Vagina (tissue), 2 donors: ENCODE measurements at places on chromosomes 5 and 9. TPM values are rescaled to one million over a fixed set of nuclear protein-coding genes. Genes with fewer than 3 reads are reported as not detected.

DNA sequence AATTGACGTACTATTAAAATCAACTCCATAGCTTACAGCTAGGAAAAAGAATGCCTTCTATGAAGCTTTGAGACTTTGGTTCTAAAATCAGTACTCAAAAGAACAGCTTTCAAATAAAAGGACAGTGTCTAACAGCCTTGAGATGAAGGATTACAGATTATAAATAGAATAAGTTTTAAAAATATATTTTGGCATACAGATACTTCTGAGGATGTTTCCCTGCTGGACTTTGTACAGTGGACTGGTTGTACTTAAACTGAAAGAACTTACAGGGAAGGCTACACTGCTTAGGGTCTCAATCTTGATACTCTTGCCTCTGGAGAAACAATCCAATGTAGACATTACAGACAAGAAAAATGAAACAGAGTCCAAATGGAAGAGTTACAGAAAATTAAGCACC is 452.7 kb downstream of the CETN3 start:
- DNase-seq, result no peak

DNA sequence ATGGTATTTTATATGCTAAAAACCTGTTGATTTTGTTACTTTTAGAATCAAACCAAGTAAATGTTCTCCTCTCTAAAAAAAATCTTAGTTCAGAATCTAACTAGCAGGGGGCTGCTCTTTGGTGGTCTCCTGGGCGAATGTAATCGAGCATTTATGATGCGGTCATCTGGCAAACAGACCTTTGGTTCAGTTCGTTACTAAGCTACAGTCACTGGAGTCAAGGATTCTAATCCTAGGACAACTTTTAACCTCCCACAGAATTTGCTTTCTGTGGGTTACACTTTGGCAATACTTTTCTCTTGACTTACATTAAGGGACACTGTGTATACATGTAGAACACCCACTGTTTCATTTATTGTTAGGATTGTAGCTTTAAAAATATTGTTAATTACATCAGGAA is 26.3 kb upstream of the FREM1 start:
- DNase-seq, result no peak

Gene PCDHGA10
- total RNA-seq, result 10.6 TPM

DNA sequence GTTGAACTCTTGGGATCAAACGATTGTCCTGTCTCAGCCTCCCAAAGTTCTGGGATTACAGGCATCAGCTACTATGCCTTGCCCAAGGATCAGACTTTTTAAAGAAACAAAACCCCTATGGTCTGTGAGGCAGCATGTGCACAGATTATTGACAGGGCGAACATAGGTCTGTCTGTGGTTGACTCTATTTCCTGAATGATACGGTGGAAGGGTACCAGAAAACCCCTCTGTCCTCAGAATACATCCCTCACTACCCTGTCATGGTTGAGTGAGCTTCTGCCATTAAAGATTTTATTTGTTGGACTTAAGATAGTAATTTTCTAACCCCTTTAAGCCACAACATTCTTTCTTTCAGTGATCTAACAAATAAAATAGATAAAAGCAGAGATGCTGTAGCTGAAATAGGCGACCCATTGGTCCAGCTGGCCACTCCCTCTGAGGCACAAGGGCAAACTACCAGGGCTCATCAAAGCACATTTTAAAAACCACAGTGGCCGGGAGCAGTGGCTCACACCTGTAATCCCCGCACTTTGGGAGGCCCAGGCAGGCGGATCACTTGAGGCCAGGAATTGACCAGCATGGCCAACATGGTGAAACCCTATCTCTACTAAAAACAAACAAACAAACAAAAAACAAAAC is 84.9 kb upstream of the ANKRD55 start:
- no peak for DNase-seq

Gene OSMR
- total RNA-seq, result 69.0 TPM

Gene SPATA31A3
- not detected for total RNA-seq

DNA sequence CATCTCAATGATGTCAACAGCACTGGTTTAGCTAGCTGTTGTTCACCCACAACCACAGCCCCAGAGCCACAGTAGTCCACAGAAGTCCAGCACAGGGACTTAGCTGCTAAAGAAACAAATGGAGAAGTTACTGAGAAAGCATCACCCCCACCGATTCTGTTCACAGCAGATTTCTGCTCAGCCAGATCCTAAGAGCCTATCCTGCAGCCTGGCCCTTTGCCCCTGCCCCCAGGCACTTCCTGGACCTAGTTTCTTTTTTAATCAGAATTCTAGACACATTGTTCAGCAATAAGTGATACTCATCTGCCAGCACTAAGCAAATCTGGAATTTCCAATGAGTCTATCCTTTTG is 7.4 kb downstream of the B4GALT1 start:
- peak; percentile 88 for DNase-seq

- no peak for DNase-seq
Measured at GRCh38 chr5:60487476-60487875, 212.5 kb downstream of the DEPDC1B start.

Gene KIF4B
- total RNA-seq, result not detected

Gene ADAMTS2
- total RNA-seq, result 17.4 TPM

- no peak for DNase-seq
Measured at GRCh38 chr5:31193116-31193515, 370 bp upstream of the CDH6 start.

DNA sequence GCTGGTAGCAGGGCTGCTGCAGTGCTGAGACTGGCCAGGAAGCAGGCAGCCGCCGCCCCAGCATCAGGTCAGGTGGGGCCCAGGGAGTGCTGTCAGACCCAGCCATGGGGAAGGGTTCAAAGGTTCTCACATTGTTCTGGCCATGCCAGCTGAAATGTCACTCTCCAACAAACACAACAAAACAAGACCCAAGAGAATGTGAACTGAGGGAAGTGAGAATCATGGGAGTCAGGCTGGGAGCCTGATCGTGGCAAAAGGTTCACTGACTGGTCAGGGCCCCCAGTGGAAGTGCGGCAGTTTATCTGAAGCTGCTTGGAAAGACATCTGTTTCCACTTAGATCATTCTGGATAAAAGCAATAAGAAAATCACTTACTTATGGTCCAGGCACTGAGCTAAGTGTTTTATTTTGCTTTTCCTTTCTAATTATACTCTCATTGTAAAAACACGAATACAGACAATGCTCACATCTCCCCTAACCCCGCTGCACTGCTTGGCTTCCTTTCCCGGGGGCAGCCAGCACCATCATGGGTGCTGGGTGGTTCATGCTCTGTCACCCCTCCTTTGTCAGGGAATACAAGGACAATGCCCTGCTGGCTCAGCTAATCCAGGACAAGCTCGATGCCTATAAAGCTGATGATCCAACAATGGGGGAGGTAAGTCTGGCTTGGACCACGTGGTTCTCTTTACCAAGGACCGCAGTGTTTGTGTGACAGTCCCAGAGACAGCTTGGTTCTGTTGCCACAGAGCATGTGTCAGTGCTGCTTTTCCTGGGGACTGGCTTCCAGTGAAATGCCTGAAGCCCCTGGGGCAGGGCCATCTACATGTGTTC is 41.9 kb upstream of the CFAP157 start:
- no peak for DNase-seq

DNA sequence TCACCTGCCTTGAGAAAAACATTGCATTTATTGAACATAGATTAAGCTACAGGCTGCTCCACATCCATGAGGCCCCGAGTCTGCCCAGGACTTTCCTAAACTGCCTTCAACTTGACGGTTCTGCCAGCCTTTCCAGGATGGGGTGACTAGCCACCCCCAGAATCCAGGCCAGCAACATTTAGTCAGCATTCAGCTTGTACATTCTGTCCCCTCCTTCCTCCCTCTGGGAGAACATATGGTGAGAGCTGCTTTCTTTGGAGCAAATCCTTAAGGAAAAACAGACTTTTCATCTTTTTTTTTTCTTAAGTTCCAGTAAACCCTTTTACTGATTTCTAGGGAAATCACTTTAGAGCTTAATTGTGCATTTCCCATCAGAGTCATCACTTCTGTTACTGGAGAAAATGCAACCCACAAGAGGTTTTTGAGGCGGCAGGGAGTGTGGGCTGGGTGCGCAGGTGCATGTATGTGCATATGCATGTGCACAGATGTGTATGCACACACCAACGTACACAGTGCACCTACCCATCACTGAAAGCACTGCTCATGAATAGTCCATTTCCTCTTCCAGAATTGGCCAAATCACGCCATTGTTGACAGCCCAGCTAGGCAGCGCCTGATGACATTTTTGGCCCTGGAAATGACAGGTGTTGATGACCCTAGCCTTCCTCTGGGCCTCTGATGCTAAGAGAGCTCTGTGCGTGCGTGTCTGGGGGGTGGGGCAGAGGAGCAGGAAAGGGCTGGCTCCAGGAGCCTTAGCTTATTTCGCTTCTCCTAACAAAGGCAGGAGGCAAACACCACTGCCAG is 145.6 kb downstream of the HSD17B3 start:
- DNase-seq, result no peak

GRCh38 chr9:111799506-111799905 is 4.8 kb upstream of the SHOC1 start:
- DNase-seq, result no peak

Gene GARIN3
- total RNA-seq, result not detected

DNA sequence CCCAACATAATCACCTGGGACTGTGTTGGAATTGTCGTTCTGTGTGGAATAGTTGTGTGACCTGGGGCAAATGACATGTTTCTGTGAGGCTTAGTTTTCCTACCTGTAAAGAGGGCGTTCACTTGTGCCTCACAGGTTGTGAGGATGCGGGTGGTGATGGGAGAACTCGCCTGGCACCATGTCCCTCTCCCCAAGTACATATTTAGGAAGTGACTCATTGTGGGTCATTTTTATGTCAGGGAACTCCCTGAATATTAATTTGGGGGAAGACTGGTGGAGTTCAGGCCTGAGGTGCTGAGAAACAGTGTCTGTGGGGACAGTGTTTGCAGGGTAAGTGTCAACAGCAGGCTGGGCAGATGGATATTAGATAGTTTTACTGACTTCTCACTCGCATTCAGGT is 144.7 kb downstream of the KDM4C start:
- no peak for DNase-seq

- DNase-seq, result no peak
Measured at GRCh38 chr9:90054810-90055209, 450.0 kb downstream of the GADD45G start.

DNA sequence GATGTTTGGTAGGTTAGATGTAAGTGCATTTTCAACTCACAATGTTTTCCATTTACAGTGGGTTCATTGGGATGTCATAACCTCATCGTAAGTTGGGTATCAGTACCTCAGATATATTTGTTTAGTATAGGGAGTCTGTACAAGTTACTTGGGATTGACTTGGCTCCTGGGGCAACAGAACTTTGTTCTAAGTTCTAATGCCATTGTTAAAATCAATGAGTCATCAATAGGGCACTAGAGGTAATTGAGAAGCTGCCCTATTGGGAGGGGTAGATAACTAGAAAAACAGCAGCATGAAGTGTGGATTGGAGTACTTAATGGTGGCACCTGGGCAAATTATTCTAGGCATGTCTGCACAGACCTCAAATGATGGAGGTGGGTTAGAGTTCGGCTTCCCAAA is 272.8 kb downstream of the DOCK8 start:
- no peak for DNase-seq

DNA sequence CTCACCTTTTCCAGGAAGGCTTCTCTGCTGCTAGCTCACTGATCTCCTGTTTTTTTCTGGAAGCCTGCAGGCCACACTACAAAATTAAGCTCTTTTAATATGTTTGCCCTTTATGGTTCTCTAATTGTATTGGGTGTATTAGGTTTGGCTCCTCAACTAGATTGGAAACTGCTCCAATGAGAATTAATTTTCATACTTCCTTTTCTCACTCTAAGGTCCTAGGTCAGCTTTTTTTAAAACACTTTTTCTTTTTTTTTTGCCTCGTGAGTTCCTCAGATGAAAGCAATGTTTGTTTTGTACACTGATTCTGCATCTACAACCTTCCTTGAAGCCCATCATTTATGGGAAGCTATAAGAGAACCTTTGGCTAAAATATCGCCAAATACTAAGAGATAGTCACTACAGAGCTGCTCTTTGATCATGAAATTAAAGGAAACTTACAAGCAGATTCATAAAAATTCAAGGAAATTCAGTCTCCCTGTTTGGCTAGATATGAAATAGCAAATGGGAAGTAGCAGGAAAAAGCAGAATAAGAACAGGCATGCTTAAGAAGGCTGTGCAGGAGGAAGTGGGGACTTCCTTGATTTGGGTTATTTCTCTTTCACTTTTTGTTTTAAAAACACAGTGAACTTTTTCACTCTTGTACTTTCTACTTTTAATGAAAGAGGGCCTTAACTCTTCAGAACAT is 55.2 kb upstream of the FYB1 start:
- no peak for DNase-seq

GRCh38 chr9:114784721-114785279 is 21.0 kb downstream of the TNFSF15 start:
- DNase-seq, result peak; percentile 27

- DNase-seq, result no peak
Measured at GRCh38 chr9:137764171-137764671, 113.4 kb upstream of the CACNA1B start.

Gene FBP2
- not detected for total RNA-seq

Gene SOHLH1
- total RNA-seq, result not detected

Gene KIF12
- not detected for total RNA-seq

GRCh38 chr5:138569782-138570181 is 5.4 kb downstream of the HSPA9 start:
- no peak for DNase-seq
